B cell (primary cell): ENCODE measurements at places on chromosomes 2 and 18.
A peak's percentile ranks its signal among the peaks of the same experiment; 100 is the strongest.

DNA sequence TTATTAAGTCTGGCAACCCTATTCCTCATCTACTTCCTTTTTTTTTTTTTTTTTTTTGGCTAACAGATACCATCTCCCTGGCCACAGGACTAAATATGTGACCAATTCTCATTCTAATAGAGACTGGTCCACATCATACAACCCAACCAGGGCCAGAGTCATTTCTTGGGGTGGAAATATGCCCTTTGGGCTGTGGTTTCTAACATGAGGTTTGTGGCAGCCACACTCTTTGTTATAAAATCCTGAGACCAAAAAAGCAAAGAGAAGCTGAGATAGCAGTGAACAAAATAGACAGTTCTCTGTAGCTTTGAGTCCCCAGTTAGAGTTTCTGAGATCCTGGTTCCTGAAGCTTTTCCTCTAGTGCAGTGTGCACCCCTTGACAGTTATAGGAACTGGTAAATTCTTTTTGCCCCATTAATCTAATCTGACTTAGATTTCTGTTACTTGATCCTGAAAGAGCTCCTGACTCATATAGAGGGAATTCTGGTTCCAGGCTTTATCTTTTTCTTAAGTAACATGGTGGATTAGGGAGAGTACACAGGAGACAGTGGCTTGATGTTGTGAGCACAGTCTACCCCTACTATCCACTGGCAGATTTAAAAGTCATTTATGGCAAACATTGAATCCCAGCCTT is 86.8 kb downstream of the MAIP1 start:
- DNase-seq = no peak

DNA sequence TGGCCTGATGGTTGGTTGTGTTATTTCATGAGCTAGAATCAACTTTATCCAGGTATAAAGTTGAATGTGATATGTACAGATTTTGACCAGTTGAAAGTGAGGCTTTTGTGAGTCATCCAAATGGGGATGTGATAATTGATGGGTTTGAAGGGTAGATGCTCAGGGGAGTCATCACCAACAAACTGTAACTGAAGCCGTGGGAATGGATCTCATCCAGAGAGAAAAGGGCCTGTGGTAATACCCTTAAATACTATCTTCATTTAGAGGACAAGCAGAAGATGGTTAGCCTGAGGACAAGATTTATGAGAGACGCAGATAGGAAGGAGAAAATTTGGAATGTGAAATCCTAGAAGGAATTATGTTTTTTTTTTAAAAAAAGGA is 90.5 kb upstream of the MYO3B start:
- DNase-seq = no peak

DNA sequence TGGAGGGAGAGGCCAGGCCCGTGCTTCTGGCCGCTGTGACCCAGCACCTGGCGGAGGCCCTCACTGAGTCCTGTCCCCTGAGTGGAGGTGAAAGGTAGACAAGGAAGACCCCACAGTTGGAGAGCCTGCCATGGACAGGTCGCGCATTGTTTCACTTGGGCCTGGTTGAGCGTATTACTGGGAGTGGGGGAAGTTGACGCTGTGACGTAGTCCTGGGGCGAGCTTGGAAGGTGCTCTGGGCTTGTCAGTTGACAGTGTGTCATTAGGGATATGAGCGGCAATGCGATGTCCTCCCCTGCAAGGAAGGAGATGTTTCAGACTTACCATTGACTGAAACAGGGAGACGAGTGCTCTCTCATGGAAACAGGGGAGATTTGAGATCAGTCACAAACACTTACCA is 127.1 kb downstream of the SH3RF3 start:
- DNase-seq = no peak

DNA sequence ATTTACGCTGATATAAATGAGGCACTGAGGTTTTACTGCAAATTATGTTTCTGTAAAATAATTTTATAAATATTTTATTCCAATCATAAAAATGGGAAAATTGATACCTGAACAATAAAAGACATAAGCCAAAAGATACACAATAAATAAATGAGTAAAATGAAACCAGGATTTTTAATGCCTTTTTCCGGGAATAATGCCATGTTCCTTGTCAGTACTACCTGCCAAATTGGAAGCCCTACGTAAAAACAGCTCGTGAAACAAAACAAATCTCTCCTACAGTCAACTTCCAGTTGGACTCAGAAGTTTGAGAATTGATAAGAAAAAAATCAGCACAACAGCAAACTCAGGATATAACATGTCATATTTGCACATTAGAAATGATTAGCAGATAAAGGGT is 18.0 kb downstream of the GALNT3 start:
- no peak for DNase-seq

GRCh38 chr2:105129722-105130232 is 91.9 kb downstream of the MRPS9 start:
- peak; percentile 80 for DNase-seq

DNA sequence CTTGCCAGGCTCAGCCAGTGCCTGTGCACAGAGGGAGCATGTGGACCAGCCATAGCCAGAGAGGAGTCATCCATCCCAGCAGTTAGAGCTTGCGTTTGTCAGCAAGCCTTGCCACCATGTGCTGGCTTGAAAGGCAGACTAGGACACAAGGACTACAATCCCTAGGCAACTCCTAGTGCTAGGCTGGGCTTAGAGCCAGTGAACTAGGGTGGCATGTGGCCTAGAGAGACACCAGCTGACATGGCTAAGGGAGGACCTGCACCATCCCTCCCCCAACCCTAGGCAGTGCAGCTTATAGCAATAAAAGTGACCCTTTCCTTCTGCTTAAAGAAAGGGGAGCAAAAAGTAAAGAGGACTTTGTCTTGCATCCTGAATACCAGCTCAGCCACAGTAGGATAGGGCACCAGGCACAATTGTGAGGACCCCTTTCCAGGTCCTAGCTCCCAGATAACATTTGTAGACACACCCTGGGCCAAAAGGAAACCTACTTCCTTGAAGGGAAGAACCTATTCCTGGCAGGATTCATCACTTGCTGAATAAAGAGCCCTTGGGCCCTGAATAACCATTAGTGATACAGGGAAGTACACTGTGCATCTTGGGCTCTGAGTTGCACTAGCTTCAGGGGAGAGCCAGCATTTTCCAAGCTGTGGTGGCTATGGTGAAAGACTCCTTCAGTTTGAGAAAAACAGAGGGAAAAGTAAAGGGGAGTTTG is 38.7 kb upstream of the UXS1 start:
- no peak for DNase-seq

GRCh38 chr18:36688020-36688965 is 140.5 kb downstream of the TPGS2 start:
- peak; percentile 35 for DNase-seq

DNA sequence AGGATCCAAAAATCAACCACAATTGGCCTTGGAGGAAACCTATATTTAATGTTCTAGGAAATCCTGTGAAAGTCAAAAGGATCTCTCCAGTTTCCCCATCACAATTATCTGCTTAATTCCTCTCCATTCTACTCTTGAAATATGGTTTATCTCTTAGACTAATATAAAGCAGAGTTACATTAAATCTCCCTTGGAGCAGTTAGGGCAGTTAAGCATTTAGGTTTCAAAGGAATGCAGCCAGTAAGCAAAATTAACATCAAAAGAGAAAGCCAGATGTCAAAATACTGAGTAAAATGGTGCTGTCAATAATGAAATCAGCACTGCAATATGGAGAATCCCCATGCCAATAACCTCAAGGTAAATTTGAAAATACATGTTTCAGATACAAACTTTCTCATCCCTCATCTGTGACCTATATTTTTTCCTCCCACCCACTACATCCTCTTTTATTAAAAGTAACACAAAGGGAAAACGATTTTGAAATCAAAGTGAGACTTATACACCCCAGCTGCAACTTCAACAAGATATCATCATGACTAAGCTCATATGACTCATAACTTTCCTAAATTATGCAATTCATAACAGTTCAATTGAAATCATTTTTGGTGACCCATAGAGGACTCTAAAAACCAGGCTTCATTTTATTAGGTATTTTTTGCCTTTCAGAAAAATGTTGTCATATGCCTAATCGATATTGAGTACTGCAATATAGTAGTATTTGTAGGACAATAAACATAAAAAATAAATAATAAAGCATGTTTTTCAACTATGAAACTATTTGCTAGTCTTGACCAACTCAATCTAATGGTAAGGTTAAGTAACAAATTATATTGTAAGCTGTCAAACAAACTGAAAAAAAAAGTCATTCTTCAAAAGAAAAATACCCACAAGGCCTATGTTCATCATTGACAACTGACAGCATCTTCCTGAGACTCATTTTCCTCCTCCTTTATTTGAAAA is 3.1 kb downstream of the ADAM17 start:
- no peak for DNase-seq

GRCh38 chr2:208542465-208543041 is 136.0 kb downstream of the PTH2R start:
- no peak for DNase-seq

- DNase-seq = no peak
These were observed 698.5 kb downstream of the NR4A2 start for GRCh38 chr2:155633887-155634570.

- peak; percentile 59 for DNase-seq
These were observed 9.4 kb upstream of the CRYBA2 start for GRCh38 chr2:219002395-219003266.

DNA sequence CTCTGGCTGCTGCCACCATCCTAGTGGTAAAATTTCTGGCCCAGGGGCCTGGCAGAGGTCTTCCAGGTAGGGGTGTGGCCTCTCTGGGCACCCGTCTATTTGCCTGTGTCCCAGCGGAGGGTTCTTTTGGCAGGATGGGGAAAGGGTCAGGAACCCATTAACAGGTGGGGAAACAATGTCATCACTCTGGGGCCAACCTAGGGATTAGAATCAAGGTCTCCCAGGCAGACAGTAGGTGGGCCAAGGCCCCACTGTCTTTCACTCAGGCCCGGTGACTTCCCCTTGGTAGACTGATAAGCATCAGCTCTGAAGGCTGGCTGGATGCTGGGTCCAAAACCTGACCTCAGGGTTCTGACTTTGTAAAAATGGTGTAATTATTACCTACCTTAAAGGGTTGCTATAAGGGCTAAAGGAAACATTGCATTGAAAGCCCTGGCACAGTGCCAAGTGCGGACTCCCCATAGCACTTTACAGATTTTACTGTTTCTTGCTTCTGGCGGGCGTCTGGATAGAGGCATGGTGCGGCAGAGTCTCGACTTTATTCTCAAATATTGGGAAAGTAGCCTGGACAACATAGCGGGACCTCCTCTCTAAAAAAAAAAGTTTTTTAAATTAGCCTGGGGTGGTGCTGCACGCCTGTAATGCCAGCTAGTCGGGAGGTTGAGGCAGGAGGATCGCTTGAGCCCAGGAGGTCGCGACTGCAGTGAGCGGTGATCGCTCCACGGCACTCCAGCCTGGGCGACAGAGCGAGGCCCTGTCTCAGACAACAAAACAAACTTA is 2.2 kb downstream of the LBX2 start:
- DNase-seq = no peak

DNA sequence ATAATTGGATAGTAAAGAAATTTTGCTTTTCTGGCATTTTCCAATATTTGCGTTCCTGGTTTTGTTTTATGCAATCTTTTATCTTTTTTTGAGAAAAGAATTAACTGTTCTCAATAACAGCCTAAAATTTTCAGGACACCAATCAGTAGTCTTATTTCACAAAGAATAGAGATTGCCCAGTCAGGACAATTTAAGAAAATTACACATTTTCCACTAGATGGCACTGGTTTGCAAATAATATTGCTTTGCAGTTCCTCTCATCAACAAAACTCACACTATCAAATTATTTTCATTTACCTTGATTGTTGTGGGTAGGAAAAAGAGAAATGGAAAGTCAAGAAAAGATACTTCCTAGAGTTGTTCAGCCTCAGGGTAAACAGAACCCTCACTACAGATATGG is 2.4 kb upstream of the RBM45 start:
- peak; percentile 39 for DNase-seq

DNA sequence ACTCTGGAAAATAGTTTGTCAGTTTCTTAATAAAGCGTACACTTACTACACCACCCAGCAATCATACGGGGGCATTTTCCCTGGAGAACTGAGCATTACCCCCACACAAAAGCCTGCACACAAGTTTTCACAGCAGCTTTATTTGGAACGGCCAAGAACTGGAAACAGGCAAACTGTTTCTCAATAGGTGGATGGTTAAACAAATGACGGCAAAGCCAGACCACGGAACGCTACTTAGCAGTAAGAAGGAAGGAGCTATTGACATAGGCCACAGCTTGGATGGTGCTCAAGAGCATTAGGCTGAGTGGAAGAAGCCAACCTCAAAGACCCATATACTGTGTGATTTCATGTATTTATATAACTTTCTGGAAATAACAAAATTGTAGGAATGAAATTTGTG is 9.0 kb downstream of the MALL start:
- DNase-seq = no peak

DNA sequence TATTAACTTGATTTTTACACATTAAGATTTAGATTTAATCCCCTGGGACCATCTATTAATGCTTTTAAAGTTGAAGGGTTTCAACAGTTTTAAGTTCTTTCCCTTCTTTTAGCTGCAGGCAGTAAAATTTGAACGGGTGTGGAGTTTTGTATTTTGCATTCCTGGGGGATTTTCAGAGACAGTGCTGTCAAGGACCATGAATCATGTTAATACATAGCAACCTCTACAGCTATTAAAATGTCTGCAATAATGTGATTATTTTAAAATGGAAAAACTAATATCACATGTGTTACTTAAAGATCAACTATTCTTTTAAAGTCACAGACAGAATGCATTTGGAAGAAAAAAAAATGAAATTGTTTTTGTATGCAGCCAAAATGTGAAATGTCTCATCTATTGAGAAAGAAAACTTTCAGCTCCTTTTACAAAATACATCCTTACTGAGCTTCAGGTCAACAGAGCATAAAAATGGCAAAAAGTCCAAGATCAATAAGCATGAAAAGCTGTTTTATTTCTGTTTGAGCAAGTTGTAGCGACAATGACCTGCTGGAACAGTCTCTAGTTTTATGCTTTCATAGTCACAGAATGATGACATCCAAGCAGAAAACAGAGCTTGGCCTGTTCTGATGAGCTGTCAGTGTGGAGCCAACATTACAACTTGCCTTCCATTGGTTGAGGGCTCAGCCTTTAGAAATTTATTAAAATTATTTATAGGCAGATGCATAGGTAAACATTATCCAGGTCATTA is 21.6 kb upstream of the ZNF521 start:
- DNase-seq = no peak

DNA sequence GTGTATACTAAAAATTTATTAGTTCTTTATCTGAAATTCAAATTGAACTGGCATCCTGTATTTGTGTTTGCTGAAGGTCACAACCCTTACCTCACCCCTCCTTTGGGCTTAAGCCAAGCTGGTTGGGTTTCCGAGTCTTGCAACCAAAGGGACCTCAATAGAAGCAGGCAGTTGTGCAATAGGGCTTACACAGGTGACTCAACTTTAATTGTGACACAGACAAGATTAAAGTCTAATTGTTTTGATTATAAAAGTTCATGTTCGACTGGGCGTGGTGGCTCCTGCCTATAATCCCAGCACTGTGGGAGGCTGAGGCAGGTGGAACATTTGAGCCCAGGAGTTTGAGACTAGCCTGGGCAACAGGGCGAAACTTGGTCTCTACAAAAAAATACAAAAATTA is 71.5 kb downstream of the RAB31 start:
- no peak for DNase-seq

- no peak for DNase-seq
These were observed 10.6 kb downstream of the ADD2 start for GRCh38 chr2:70757360-70757759.

- DNase-seq = no peak
These were observed 354.0 kb downstream of the CCDC85A start for GRCh38 chr2:56537756-56538155.

- no peak for DNase-seq
These were observed 156.6 kb downstream of the MYCN start for GRCh38 chr2:16096962-16097361.
